ENCODE measurements at places on chromosomes 1 and 21.

- DNase-seq = no peak
Observed at GRCh38 chr1:40955266-40955665, 24.2 kb upstream of the CTPS1 start.

DNA sequence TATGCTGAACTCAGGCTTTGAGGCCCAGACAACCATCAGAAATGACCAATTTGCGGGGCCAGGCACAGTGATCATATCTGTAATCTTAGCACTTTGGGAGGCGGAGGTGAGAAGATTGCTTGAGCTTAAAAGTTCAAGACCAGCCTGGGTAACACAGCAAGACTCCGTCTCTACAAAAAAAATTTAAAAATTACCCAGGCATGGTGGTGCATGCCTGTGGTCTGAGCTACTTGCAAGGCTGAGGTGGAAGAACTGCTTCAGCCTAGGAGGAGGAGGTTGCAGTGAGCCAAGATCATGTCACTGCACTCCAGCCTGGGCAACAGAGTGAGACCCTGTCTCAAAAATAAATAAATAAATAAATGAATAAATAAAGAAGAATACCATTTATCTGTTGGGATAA, 156.5 kb downstream of the EIF4G3 start:
- no peak for DNase-seq

- DNase-seq = no peak
Observed at GRCh38 chr1:94130851-94131595, 10.1 kb upstream of the ABCA4 start.

- DNase-seq = peak; percentile 37
Observed at GRCh38 chr1:230807029-230807428, 59.8 kb downstream of the CAPN9 start.

- no peak for DNase-seq
Observed at GRCh38 chr1:164613176-164613575, 54.2 kb downstream of the PBX1 start.

GRCh38 chr1:1330366-1331067, 563 bp upstream of the TAS1R3 start:
- no peak for DNase-seq

DNA sequence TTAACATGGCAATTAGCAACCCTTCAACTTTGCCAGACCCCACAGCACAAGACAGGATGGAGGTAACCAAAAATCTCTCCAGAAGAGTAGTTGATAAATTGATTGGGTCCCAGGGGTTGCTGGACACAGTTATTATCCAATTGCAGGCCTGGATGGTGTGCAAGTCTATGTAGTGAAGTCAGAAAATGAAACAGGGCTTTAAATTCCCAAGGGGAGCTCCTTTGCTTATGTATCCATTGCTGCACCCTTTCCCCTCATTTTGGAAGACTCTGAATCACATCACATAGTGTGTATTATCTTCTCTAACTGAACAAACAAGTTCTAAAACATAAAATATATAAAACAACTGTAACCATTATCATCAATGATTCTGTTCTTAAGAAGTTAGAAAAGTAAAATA, 550.2 kb downstream of the LMO4 start:
- no peak for DNase-seq

GRCh38 chr1:174812656-174813055, 187.1 kb upstream of the CACYBP start:
- DNase-seq = no peak

DNA sequence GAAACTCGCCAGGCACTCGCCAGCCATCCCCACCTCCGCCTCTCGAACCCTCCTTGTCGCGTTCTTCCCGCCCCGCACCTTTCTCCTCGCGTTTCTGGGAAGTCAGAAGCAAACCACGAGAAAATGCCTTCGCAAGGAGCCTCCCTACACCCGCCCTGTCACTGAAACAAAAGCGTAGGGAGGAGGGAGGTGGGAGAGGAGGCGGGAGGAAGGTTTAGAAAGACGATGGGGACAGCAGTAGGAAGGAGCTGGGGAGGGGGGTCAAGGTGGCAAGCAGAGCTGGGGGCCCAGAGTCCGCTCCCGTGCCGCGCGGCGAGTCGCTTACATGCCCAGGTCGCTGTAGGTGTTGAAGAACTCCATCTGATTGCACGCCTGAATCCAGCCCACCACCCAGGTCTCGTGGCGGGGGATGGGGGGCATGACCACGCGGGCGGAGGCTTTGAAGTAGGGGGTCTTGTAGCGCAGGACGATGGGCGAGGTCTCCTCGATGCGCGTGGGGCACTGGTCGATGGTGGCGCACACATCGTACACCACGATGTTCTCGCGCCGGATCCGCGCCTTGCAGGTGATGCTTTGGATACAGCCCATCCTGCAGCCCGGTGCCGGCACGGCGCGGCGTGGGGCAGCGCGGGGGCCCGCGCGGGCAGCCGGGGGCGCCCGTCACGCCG, 1.0 kb downstream of the FAM78B start:
- DNase-seq = peak; percentile 41

DNA sequence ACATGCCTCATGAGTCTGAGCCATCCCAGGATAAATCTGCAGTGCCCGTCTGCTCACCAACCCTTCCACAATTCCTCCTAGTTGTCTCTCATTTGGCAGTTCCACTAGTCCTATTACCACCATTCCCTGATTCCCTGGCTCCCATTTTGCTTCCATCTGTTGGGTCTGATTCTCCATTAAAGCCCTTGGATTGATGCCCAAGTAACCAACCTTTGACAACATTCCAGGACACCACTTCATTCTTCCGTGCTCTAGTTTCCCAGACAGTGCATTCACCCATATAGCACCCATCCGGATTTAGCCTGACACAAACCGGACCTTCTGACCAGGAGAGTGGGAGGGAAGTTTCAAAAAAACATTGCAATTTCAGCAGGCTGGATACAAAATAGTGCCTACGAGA, 189.4 kb upstream of the PALMD start:
- peak; percentile 86 for DNase-seq

DNA sequence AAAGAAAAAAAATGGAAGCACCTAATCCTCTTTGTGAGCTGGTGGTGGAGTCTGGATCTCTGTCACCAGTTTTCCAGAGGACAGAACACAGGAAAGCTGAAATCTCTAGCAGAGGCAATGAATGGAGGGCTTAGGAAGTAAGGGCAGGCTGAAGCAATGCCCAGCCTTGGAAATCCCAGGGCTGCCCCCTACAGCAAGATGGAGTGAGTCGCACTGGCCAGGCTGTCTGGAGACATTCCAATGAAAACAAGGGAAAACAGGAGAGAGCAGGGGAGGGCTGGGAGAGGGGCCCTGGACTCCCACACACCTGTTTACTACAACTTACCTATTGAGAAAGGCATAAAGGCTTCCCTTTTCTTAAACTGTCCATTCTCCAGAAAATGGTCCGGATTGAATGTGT, 25.9 kb downstream of the CYP2J2 start:
- no peak for DNase-seq

- DNase-seq = no peak
Observed at GRCh38 chr1:31306278-31306677, 9.4 kb downstream of the ZCCHC17 start.

- no peak for DNase-seq
Observed at GRCh38 chr1:244841273-244841927, 5.9 kb downstream of the COX20 start.

DNA sequence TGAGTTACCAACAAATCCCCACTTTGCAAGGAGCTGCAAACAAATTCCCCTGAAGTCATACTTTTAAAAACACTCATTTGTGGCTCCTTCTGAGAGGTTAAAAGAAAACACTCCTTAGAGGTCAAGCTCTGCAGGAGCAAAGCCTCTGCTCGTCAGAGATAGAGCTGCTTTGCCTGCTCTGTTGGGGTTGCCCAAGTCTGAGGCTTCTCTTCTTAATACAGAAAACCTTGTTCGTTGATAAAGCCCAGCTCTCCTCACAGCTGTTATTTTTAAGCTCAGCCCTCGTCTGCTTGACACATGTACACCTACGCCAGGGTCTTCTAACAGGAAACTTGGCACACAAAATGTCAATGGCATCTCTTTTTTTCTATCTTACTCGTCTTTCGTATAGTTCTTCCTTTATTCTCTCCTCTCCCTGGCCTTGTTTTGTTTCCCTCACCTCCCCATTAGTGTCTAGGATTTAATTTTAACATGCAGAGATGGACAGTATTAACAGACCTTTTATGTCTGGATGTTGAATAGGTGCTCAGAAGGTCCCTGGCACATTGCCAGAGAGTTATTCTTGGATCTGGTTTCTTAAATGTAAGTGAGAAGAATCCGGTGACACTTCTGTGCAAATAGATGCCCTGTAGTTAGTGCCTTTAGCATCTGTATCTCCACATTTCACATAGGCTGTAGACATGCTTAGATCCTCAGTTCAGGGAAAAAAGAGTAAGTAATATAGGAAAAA, 86.0 kb downstream of the LRRC53 start:
- DNase-seq = peak; percentile 5

DNA sequence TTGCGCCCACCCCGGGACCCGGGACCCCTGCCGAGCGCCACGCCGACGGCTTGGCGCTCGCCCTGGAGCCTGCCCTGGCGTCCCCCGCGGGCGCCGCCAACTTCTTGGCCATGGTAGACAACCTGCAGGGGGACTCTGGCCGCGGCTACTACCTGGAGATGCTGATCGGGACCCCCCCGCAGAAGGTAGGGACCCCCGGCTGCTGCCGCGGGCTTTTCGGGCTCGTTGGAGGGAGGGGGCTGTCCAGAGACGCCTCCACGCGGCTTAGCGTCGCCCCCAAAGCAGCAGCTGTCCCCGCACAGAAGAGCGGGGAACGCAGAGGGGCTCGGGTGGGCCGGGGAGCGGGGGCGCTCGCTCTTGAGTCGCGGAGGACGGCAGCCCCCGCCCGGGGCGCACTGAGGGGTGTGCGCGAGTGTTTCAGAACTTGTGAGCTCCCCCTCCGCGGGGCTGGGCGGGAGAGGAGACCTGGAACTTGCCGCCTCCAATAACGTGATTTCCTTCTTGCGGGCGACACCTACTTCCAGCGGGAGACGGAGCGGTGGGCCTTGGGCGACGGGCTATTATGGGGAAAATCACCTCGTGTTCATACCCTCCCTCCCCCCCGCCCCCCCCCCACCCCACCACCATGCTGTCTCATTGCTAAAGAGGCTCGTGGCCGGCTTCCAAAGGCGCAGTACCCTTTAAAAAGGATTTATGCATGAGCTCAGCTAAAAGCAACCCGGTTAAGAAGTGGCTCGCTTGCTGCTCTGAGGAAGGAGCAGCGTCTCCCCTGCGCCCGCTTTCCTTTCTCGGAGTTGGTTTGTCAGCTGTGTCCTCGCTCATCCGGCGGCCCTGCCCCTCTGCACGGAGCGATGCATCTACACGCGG, 664 bp downstream of the BACE2 start:
- no peak for DNase-seq

DNA sequence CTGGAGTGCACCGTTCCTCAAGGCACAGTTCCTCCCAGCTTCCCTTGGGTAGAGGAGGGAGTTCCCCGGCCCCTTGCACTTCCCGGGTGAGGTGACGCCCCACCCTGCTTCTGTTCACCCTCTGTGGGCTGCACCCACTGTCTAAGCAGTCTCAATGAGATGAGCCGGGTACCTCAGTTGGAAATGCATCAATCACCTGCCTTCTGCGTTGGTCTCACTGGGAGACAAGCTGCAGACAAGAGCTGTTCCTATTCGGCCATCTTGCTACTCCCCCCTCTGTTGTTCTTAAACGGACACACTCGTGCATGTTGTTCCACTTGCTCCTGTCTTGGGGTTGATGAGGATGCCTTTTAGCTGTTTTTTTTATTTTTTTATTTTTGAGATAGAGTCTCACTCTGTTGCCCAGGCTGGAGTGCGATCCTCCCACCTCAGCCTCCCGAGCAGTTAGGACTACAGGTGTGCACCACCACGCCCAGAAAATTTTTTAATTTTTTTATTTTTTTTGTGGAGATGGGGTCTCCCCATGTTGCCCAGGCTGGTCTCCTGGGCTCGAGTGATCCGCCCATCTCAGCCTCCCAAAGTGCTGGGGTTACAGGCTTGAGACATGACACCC, 3.0 kb upstream of the MORC3 start:
- DNase-seq = no peak

DNA sequence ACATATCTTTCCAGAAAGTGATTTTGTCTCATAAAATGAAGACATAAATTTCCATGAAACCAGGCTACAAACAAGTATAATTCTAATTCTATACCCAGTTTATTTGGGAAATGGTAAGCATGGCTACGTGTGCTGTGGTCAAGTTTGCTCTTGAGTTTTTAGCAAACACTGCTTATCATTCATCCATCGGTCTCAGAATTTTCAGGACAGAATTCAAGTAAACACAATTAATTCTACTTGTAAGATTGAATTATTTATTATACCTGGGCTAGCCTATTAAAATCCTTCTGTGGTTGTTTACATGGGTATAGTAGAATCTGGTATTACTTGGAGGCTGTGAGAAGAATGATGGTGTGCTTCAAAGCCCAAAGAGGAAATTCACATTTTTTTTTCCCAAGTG, 68.3 kb downstream of the CHIA start:
- no peak for DNase-seq

GRCh38 chr21:16800536-16801275, 712.1 kb upstream of the CXADR start:
- no peak for DNase-seq

DNA sequence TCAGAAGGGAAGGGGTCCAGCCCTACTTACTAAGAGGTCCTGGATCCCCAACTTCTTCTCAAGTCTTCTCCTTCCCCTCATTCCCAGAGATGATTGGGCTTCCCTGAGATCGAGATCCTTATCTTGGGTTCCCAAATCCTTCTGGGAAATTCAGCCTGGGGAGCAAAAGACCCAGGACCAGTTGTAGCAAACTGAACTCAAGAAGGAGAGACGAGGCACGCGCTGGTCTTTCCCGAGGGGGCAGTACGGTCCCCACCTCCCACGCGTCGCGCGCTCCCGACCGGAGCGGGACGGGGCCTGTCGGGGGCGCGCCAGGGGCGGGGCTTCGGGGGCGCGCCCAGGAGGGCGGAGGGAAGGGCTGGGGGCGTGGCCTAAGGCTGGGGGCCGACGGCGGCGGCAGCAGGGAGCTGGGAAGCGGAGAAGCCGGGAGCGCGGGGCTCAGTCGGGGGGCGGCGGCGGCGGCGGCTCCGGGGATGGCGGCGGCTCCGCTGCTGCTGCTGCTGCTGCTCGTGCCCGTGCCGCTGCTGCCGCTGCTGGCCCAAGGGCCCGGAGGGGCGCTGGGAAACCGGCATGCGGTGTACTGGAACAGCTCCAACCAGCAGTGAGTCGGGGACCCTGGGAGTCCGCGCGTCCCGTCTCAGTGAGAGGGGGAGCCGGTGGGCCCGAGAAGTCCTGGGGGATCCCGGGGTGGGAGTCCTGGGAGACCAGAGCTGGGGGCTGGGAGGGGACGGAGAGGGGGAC, at the start of gene EFNA3:
TSS of gene EFNA3 (plus strand) at position 369 of the 741 bp plus-strand sequence. CDS start at position 474, 105 bp downstream.
- no peak for DNase-seq

GRCh38 chr21:17693801-17694200, 81.1 kb upstream of the BTG3 start:
- DNase-seq = no peak

DNA sequence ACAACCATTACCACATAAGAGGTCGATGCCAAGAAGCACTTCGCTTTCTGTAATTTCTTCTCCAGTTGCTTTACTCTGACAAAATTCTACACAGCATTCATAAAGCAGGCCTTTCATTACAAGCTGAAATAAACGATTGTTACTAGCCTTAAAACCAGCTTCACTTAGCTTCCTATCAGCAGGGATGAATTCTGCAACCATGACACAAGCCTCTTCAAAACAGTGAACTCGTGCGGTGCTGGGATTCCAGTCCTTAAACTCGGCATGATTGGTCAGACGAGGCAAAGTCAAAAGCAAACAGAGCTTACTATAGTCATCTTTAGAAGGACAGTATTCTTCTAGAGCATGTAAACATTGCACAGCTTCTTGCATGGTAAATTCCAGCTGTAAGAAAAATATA, 30.6 kb downstream of the WDR47 start:
- DNase-seq = no peak

- no peak for DNase-seq
Observed at GRCh38 chr21:41831453-41831831, 47.7 kb downstream of the PRDM15 start.

Data from cerebellar cortex (tissue), 1 donor.